NCI-H2081 treated with DMSO at 0.1 percent for 48 hours (cell line): ENCODE measurements at places on chromosomes 12 and 14.

- no peak for DNase-seq
Observed at GRCh38 chr14:19801118-19801464, 2.5 kb upstream of the OR4N2 start.

DNA sequence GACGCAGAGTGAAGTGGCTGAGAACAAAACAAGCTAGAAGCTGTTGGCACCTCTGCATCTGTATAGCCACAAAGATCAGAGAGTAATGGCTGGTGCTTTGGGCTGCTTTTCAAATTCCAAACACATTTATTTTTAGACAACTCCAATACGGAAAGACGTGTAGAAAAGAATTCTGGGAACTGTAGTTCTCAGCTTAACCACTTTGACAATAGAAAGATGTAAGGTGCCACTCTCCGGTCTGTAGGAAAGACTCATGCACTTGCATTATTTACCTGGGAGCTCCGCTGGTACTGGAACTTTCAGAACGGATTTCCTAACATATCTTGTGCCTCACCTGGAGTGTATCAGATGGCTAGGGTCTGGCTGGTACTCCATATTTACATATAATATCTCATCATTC lies 1.8 kb upstream of the OR4K2 start:
- DNase-seq, result no peak

- no peak for DNase-seq
Observed at GRCh38 chr12:119601877-119602733, 8.5 kb downstream of the TMEM233 start.

- DNase-seq, result no peak
Observed at GRCh38 chr12:46965137-46965536, 114.3 kb upstream of the PCED1B start.

DNA sequence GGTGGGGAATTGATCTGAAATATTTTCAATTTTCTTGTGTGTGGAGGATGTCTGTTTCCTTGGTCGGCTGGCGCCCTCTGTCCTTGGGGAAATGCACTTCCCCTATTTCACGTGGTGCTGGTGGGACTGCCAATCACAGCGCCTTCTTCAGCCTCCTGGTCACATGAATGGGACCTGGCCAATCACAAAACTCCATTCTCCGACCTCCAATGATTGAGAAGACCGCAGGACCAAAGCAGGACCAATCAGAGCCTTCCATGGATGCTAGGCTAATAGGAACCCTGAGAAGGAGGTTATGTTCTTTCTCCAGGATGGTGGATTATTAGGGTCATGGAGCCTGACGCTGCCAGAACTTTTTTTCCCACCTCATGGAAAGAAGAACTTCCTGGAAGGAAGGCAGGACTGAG lies 188.7 kb downstream of the TTC8 start:
- no peak for DNase-seq

DNA sequence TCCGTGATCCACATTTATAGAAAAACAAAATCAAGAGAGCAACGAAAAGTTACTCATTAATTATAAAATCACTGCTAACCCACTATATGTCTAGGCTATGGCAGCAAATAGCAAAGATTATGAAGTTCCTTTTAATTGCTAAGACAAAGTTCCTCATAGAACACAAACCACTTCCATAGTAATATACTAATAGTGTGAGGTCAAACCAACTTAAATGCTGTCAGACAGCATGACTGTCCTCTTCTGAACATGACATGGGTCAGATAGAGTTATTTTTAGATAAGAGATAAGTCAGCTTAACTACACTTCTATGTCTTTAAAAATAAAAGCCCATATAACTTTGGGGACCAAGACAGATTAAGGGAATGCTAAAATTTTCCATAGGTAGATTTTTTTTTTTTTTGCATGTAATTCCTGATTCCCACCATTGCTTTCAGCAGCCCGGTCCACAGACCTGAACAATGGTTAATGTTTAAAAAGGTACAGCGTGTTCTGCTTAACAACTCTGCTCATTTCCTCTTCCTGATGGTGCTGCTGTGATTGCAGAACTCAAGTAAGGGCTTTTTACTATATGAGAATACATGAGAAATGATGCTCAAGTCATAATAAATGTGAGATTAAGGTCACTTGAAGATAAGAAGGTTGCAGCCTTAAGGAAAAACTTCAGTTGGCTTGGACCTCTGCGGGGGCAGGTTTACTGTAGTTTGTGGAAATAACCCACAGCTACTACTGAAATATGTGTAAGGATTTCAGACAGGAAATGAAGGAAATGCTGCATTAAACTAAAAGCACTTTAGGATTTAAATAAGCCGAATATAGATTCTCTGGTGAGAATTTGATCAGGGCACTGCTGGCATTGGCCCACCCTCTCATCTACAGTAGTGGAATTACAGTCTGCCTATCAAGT lies 37.7 kb upstream of the DUSP6 start:
- DNase-seq, result no peak

GRCh38 chr14:80930836-80931389 lies 10.6 kb downstream of the CEP128 start:
- DNase-seq, result no peak

DNA sequence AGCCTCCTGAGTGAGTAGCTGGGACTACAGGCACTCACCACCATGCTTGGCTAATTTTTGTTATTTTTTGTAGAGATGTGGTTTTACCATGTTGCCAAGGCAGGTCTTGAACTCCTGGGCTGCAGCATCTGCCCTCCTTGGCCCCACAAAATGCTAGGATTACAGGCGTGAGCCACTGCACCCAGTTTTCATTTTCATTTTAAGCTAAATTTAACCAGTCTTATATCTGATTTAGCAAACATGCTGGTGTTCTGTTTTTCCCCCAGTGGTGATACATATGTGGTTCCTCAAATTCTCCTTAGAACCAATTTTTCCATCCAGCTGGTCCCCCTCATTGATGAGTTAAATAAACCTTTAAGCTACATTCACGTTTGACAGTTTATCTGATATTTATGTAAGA lies 43.8 kb upstream of the BICD1 start:
- no peak for DNase-seq

DNA sequence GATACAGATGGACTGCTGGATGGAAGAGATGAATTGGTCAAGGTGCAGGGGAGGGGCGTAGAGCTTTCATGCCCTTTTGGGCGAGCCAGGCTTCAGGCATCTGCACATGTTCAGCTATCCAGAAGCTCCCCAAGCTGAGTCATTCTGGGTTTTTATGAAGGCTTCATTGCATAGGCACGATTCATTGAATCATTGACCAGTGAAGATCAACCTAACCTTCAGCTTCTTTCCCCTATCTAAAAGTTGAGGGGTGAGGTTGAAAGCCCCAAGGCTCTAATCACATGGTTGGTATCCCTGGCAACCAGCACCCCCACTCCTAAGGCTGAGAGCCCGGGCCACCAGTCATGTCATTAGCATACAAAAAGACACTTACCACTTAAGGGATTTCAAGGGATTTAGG lies 36.3 kb downstream of the RPS29 start:
- no peak for DNase-seq

- no peak for DNase-seq
Observed at GRCh38 chr14:54803926-54804537, 98.6 kb downstream of the GCH1 start.
